Epithelial cell of proximal tubule (primary cell): ENCODE measurements at places on chromosomes 16 and 17.

- peak; percentile 76 for DNase-seq
Measured at GRCh38 chr16:29029168-29029994, 44.5 kb downstream of the LAT start.

DNA sequence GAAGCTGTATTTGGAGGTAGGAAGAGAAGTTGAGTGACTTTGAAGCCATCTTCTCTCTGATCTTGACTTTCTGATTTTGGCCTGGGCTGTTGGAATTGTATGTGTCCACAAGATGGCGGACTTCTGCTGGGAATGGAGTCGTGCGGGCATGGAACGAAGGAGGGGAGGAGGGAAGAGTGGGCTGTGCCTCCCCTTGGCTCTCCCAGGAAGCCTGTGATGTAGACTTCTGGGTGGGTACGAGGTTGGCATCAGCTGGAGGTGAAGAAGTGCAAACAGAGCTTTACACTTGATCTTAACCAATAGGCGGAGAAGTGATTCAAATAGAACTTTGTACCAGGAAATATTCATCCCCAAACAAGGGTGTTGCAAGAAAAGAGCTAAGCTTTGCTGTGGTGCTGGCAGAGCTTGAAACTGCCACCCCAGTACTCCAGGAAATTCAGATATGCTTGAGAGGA, 7.4 kb upstream of the TMEM220 start:
- DNase-seq: peak; percentile 61

GRCh38 chr17:79019632-79020584, 4.1 kb upstream of the C1QTNF1 start:
- DNase-seq: no peak

DNA sequence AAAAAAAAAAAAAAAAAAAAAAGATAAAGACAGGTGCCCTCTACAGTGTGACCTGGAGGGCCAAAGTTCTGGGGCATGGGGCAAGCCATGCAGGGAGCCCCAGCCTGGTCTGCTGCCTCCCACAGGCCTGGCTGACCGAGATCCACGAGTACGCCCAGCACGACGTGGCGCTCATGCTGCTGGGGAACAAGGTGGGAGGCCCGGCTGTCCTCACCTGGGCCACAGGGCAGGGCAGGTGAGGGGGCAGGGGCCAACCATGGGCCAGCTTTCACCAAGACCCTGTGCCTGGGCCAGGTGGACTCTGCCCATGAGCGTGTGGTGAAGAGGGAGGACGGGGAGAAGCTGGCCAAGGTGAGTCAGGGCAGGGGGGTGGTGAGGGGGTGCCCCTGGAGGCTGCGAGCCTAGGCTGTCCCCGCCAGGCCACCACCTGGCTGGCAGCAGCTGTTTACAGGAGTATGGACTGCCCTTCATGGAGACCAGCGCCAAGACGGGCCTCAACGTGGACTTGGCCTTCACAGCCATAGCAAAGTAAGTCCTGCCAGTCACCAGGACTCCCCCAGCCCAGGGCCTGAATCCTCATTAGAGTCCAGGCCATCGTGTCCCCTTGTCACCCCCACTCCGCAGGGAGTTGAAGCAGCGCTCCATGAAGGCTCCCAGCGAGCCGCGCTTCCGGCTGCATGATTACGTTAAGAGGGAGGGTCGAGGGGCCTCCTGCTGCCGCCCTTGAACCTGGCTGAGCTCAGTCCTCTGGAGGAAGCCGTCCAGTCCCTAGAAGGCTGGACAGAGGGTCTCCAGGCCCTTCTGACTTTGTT, 2.7 kb upstream of the TRAF7 start:
- DNase-seq: no peak

- DNase-seq: no peak
Measured at GRCh38 chr16:73131156-73131862, 83.4 kb upstream of the ZFHX3 start.

DNA sequence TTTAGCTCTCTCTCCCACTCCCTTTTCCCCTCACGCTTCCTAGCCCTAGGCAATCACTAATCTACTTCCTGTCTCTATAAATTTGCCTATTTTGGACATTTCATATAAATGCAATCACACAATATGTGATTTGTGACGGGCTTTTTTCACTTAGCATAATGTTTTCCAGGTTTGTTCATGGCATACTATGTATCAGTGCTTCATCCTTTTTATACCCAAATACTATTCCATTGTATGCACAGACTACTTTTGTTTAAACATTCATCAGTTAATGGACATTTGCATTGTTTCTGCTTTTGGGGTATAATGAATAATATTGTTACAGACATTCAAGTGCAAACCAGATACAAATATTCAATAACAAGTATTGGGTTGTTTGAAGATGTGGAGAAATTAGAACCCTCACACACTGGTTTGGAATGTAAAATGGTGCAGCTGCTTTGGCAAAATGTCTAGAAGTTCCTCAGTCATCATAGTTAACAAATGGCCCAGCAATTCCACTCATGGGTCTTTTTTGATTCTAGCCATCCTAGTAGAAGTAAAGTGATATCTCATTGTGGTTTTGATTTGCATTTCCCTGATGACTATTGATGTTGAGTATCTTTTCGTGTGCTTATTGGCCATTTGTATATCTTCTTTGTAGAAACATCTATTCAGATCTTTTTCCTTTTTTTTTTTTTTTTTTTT, 67.7 kb downstream of the TBX4 start:
- DNase-seq: no peak

- DNase-seq: no peak
Measured at GRCh38 chr17:33623841-33624240, 330.7 kb upstream of the ASIC2 start.

DNA sequence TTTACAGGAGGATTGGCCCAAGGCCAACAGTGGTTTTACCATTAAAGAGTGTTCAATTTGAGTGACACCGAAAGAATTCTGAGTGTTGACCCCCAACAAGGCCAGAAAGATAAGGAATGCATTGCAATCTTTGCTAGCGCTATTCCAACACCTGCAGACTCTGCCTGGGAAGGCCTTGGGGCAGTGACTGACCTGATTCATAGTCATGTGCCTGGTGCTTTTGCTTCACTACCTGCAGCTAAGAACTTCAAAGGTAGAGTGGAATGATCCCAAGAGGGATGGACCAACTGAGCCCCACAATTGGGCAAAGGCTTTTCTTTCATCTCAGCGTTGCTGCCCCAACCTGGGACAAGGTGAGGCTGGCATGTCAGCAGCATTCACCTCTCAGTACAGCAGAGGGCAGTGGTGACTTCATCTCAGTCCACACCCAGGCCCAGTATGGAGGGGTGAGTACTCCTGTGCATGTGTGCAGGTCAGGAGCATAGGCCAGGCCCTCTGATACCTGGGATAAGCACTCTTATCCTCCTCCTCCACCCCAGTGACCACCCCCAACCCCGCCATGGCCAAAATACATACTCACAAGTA, 149.6 kb upstream of the GNAO1 start:
- no peak for DNase-seq

- no peak for DNase-seq
Measured at GRCh38 chr17:8131844-8132441, 8.0 kb upstream of the HES7 start.

- no peak for DNase-seq
Measured at GRCh38 chr16:86077243-86077940, 178.4 kb downstream of the IRF8 start.

DNA sequence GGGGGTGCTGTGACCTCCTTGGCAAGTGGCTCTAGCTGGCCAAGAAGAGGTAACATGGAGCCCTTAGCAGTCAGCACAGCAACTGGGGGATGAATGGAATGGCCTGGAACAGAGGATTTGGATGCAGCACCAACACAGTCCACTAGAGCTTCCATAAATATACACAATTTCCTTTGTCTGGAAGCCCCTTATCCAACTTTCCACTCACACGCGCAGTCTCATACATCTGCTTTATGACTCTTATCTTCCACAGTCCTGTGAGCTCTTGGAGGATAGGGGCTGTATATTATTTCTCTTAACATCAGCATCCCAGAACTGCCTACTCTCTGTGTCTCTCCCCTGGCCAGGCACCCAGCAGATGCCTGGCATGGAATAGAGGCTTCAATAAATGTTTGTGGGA, 235.6 kb upstream of the MAF start:
- DNase-seq: no peak

DNA sequence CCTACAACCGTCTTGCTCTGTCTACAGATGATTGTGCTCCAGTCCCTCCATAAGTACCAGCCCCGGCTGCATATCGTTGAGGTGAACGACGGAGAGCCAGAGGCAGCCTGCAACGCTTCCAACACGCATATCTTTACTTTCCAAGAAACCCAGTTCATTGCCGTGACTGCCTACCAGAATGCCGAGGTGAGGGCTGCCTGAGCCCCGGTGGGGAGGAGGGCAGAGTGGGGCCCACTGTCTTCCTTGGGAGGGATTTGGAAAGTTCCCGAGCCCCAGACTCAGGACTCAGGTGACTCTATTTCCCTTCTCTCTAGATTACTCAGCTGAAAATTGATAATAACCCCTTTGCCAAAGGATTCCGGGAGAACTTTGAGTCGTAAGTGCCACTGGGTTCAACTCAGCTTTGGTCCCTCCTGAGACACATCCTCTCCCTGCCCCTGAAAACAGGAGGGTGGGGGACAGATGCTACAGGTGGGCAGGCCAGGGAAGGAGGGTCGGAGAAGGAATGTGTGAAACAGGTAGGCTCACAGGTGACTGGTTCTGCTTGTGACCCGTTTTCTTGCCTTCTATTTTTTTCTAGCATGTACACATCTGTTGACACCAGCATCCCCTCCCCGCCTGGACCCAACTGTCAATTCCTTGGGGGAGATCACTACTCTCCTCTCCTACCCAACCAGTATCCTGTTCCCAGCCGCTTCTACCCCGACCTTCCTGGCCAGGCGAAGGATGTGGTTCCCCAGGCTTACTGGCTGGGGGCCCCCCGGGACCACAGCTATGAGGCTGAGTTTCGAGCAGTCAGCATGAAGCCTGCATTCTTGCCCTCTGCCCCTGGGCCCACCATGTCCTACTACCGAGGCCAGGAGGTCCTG, 11.4 kb downstream of the TBX21 start:
- no peak for DNase-seq

GRCh38 chr17:58232707-58233156, 5.7 kb upstream of the LPO start:
- DNase-seq: peak; percentile 57

GRCh38 chr16:10519297-10519696, 61.1 kb downstream of the EMP2 start:
- DNase-seq: no peak

GRCh38 chr17:60496041-60496440, 30.0 kb downstream of the APPBP2 start:
- DNase-seq: no peak

GRCh38 chr17:63136369-63137012, 170.5 kb downstream of the TANC2 start:
- no peak for DNase-seq

- no peak for DNase-seq
Measured at GRCh38 chr16:67391424-67392300, 1.6 kb downstream of the TPPP3 start.

DNA sequence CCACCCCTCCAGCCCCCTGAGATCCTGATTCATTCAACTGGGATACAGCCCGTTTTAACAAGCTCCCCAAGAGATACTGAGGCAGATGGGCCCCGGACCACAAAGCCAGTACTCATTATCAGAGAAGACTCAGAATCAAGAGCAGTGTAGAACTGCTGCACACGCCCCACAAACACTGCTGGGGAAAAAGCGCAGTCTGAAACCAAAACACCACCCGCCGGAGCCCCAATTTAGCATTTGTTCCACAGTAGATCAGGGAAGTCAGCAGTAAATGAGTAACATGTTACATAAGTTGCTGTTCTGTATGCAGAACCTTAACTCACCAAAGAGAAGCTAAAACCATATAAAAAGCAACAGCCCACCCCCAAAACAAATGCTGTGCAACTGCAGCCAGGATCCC, 123.6 kb downstream of the CDYL2 start:
- DNase-seq: no peak

GRCh38 chr16:59683709-59684108, 949.6 kb upstream of the GOT2 start:
- no peak for DNase-seq

DNA sequence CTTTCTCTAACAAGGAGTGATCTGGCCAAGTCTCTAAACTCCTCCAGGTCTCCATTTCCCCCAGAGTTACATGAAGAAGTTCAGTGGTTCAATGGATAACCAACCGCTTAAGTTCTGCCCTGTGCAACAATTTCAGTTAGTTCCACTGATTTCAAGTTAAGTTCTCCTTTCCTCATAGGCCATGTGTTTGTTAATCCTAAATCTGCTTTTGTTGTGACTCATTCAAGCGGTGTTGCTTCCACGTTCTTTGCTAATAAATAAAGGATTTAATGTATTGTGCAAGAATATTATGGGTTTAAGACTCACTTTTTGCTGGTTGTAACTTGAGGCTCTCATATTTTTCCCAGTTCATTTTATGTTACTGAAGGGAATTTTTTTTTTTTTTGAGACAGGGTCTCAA, 36.3 kb downstream of the GNA13 start:
- DNase-seq: peak; percentile 83

DNA sequence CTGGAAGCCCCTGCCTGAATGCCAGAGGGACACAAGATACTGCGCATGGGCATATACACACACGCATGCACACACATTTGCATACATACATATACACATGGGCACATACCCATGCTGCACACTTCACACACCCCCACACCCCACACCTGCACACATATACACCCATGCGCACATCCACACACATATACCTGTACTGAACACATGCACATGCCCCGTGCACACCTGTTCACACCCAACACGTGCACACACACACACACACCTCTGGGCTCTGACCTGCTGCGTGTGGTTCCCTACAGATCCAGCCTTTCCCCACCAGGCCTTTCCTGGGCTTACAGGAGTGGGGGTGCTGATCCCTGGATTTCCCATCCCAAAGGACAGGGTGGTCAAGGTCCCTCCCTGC, 6.3 kb downstream of the SPPL2C start:
- DNase-seq: no peak

- DNase-seq: no peak
Measured at GRCh38 chr16:10629592-10629963, 49.2 kb upstream of the EMP2 start.

DNA sequence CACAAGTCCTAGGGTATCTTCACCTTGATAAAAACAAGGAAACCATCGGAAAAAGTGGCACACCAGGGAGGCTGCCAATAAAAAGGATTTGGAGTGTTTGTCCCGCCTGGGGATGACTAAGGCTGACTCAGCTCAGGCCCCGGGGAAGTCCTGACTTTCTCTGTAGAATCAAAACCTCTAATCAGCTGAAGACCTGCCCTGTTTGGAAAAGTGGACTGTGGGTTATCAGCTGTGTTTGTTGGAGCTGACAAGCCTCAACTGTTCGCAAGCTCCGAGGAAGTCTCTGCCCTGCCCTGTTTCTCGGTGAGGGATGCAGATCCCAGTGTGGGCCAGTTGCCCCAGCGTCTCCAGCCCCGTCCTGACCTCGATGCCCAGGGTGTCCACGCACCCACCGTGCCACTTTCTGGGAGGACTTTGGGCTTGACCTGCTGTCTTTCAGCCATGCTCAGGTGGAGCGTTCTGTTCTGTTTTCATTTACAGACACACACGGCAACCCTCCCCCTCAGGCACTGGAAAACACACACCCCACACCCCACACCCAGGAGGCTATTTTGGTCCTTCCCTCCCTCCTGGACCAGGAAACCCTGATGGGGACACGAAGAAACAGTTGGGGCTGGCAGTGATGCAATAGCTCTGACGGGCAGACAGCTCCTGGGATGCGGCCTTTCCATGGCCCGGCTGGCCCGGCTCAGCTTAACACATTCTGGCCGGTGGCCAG, 27.6 kb upstream of the PITPNA start:
- peak; percentile 45 for DNase-seq

- DNase-seq: no peak
Measured at GRCh38 chr16:82882226-82882625, 255.5 kb downstream of the CDH13 start.

- no peak for DNase-seq
Measured at GRCh38 chr17:40705584-40705983, 2.0 kb upstream of the KRT24 start.

- DNase-seq: no peak
Measured at GRCh38 chr16:58047557-58048348, 22.2 kb downstream of the MMP15 start.
